Esophagus muscularis mucosa (tissue), 4 donors: ENCODE measurements at places on chromosomes 6 and 20. TPM values are rescaled to one million over a fixed set of nuclear protein-coding genes. Genes with fewer than 3 reads are reported as not detected.

Gene VSX1
- not detected for total RNA-seq

Gene PHACTR3
- 0.17 TPM for total RNA-seq

Gene SRSF12
- 0.97 TPM for total RNA-seq

Gene ABHD16B
- not detected for total RNA-seq

Gene ACTL10
- total RNA-seq: 1.3 TPM

Gene UTRN
- total RNA-seq: 112 TPM

Gene NEURL2
- total RNA-seq: 12.9 TPM

Gene RUNX2
- 1.0 TPM for total RNA-seq

Gene RIPOR3
- total RNA-seq: 6.1 TPM

GRCh38 chr20:17808357-17808756, 108.6 kb downstream of the BANF2 start:
- peaks cover 41% of the 10 kb centered on the region for H3K4me1 ChIP-seq
- DNase-seq: no peak
- no peaks in the 10 kb centered on the region for H3K36me3 ChIP-seq
- no peak overlapping the region for H3K4me3 ChIP-seq
- H3K27me3 ChIP-seq: no peaks in the 10 kb centered on the region
- H3K27ac ChIP-seq: peak overlapping the region; percentile 82

DNA sequence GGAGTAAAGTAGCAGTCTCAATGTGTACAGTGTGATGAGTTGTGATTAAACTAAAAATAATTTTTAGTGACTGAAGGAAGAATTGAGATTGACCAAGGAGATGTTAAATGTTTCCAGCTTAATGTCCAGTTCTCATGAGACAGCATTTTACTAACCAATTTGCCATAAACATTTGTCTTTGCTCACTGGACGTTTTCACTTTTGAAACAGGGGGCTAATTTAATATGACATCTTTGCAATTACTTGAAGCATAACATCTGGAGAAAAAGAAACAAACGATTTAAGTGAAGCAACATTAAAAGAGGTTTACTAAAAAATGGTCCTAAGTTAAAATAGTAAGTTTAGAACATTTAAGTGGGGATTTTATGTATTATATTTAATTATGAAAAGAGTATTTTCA, 443.8 kb downstream of the BCKDHB start:
- H3K4me3 ChIP-seq: no peak overlapping the region
- no peak for DNase-seq
- no peak overlapping the region for H3K27ac ChIP-seq
- H3K4me1 ChIP-seq: peaks cover 8% of the 10 kb centered on the region
- no peaks in the 10 kb centered on the region for H3K36me3 ChIP-seq

DNA sequence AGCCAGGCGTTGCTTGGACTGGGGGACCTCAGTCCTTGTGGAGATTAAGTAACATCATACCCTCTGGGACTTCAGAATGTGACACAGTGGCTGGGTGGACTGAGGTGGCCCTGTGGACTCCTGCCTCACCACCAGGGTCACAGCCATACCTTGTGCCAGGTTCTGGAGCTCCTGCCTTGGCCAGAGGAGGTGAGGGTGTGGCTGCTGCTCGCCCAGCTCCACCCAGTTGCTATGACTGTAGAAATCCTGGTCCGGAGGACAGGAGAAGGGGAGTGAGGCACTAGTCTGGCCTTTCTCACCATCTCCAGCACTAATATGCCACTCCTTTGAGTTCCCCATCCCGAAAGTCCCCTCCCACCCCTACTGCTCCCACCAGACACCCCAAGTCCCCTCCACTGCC, 1.9 kb downstream of the VWA7 start:
- H3K4me3 ChIP-seq: no peak overlapping the region
- DNase-seq: no peak
- H3K4me1 ChIP-seq: peaks cover 18% of the 10 kb centered on the region
- no peak overlapping the region for H3K27ac ChIP-seq
- H3K27me3 ChIP-seq: no peaks in the 10 kb centered on the region

- DNase-seq: no peak
- H3K27ac ChIP-seq: no peak overlapping the region
- no peaks in the 10 kb centered on the region for H3K36me3 ChIP-seq
- no peaks in the 10 kb centered on the region for H3K27me3 ChIP-seq
- no peak overlapping the region for H3K4me3 ChIP-seq
These were observed 57.7 kb downstream of the RSPO3 start for GRCh38 chr6:127176146-127176545.

DNA sequence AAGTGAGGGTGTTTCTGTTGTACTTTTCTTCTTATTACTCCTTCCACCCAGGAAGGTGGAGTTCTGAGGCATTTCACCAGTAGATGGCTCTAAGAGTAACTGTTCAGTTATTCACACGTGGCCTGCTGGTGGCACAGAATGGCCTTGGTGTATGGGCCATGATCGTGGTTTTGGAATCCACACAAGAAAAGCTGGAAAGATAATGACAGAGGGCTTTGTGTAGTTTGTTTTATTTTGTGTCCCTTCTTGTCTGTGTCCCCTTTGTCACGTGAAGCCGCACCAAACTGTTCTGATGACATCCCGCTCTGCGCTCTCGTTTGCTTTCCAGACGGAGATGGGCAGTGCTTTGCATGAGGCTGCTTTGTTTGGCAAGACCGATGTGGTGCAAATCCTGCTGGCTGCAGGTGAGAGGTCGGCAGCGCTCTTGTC, 93.4 kb downstream of the ANKS1A start:
- DNase-seq: no peak
- no peak overlapping the region for H3K4me3 ChIP-seq
- H3K36me3 ChIP-seq: peaks cover 49% of the 10 kb centered on the region
- H3K4me1 ChIP-seq: peaks cover 10% of the 10 kb centered on the region
- no peaks in the 10 kb centered on the region for H3K27me3 ChIP-seq
- H3K27ac ChIP-seq: no peak overlapping the region

DNA sequence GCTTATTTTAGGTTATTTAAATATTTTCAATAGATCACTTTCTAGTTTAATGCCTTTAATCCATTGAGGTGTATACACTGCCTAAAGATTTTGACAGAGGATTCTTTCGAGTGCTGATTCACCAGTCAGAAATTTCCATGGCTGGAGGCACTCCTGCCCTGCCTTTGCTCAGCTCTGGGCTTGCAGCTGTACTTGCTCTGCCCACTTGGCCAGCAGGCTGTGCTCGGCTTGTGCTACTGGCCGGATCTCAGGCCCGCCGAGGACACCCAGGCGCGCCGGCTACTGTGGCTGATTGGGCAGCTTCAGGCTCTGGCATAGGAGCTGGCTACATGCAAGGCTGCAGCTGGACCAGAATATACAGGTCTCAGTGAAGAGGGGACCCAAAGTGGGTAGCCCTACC, 675.1 kb upstream of the MMS22L start:
- DNase-seq: no peak
- H3K36me3 ChIP-seq: no peaks in the 10 kb centered on the region
- no peaks in the 10 kb centered on the region for H3K27me3 ChIP-seq
- no peaks in the 10 kb centered on the region for H3K4me1 ChIP-seq
- H3K4me3 ChIP-seq: no peak overlapping the region

- H3K4me3 ChIP-seq: no peak overlapping the region
- no peaks in the 10 kb centered on the region for H3K27me3 ChIP-seq
- H3K36me3 ChIP-seq: no peaks in the 10 kb centered on the region
- H3K27ac ChIP-seq: no peak overlapping the region
These were observed 114.4 kb downstream of the PDSS2 start for GRCh38 chr6:107344981-107345380.

- no peaks in the 10 kb centered on the region for H3K36me3 ChIP-seq
- H3K4me3 ChIP-seq: no peak overlapping the region
- no peak overlapping the region for H3K27ac ChIP-seq
- H3K4me1 ChIP-seq: no peaks in the 10 kb centered on the region
These were observed 120.2 kb upstream of the AFDN start for GRCh38 chr6:167706313-167707109.

- no peak overlapping the region for H3K27ac ChIP-seq
- H3K4me1 ChIP-seq: peaks cover 23% of the 10 kb centered on the region
- H3K4me3 ChIP-seq: no peak overlapping the region
- no peak for DNase-seq
- no peaks in the 10 kb centered on the region for H3K27me3 ChIP-seq
These were observed 8.1 kb downstream of the L3MBTL1 start for GRCh38 chr20:43515628-43516027.

DNA sequence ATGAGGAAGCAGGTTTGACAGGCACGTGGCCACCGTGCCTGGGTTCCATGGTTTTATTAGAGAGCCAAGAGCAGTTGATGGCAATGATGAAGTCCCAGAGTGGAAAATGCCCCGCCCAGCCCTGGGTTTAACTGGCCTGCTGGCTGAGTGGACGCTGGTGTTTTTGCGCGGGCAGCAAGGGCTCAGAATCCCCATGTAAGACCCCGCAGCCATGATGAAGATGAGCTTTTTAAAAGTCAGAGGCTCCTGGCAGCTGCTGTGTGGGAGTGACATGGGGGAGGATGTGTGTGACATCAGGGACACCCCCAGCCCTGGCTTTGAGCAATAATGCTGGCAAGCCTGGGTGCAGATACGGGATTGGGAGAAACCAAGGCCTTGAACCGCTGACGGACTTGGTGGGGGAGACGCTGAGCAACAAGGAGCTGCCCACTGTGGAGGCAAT, 33.0 kb upstream of the SLCO4A1 start:
- peaks cover 17% of the 10 kb centered on the region for H3K4me1 ChIP-seq
- no peaks in the 10 kb centered on the region for H3K27me3 ChIP-seq
- H3K4me3 ChIP-seq: no peak overlapping the region
- H3K36me3 ChIP-seq: no peaks in the 10 kb centered on the region
- DNase-seq: no peak

GRCh38 chr6:38091613-38092012, 272.1 kb downstream of the ZFAND3 start:
- H3K4me3 ChIP-seq: no peak overlapping the region
- DNase-seq: no peak
- peaks cover 7% of the 10 kb centered on the region for H3K4me1 ChIP-seq
- no peak overlapping the region for H3K27ac ChIP-seq

DNA sequence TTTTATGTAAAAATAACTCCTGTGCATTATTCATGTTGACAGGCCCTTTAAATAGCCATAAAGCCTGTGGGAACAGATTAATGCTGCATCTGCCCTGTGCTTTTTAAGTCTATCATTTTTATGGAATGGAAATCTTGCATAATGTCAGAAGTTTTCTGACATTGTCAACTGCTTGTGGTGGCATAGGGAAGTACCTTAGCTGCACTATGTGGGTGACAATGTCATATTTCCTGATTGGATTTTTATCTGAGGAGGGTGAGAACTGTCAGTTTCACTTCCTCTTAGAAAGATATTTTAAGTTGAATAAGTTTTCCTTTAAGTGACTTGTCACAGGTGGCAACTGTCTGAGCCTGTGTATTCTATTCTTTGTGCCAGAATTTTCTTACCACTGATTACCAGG, 267.9 kb downstream of the PLCB1 start:
- H3K36me3 ChIP-seq: no peaks in the 10 kb centered on the region
- no peaks in the 10 kb centered on the region for H3K27me3 ChIP-seq
- H3K27ac ChIP-seq: no peak overlapping the region
- H3K4me3 ChIP-seq: no peak overlapping the region
- peaks cover 16% of the 10 kb centered on the region for H3K4me1 ChIP-seq
- DNase-seq: no peak
